ENCODE measurements at places on chromosomes 4 and X.

DNA sequence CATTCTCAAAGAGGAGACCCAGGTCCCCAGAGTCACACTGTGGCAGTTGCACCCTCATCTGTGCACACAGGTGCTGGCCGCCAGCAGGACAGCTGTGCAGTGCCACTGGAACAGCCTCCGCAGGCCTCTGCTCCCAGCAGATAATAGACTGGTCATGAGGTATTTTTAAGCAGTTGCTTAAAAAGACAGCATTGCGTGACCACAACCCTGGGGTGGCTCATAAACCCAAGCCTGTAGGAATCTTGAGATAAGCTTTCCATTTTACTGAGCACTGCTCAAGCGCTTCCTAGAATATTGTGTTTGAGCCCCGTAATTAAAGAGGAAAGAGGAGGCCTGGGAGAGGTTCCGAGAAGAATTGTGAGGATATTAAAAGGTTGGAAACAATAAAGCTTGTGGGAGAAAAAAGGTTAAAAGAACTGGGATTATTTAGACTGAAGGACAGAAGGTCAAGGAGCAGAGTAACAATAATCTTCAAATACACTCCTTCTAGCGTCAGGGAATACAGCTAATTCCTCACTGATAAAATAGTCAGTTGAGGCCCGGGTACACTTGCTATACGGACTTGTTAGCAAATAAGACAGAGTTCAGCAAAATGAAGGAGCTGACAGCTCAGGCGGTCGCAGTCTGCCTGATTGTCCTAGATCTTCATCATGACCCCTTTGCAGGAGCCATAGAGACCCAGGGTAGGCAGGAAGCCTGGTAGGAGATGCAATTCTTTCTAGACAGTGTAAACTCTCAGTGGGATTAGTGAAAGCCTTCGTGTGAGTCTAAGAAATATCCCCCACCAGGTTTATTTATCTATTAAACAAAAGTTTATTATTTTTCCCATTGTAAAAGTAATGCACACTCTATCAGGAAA lies 86.2 kb upstream of the KIT start:
- DNase-seq: no peak

DNA sequence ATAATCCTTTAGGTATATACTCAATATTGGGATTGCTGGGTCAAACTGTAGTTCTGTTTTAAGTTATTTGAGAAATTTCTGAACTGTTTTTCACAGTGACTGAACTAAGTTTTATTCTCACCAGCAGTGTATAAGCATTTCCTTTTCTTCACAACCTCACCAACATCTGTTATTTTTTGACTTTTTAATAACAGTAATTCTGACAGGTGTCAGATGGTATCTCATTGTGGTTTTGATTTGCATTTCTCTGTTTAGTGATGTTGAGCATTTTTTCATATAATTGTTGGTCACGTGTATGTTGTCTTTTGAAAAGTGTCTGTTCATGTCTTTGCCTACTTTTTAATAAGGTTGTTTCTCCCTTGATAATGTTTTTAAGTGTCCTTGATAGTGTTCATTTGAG lies 112.6 kb downstream of the LINC00632 start:
- no peak for DNase-seq

GRCh38 chr4:101831816-101832215 lies 41.3 kb downstream of the BANK1 start:
- no peak for DNase-seq

DNA sequence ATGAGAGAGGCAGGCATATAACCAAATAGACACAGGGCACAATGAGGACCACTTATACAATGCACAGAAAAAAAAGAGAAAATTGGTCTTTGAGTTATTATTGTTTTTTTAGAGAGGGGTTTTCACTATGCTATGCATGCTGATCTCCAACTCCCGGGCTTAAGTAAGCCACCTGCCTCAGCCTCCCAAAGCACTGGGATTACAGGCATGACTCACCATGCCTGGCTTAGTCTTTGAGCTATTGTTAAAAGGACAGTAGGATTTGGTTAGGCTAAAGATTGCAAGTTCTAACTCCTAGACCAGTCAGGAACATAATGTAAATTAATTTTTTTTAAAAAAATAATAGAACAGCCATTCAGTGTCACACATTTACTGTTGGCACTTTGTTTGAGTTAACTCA lies 340.1 kb downstream of the GPAT3 start:
- DNase-seq: no peak

DNA sequence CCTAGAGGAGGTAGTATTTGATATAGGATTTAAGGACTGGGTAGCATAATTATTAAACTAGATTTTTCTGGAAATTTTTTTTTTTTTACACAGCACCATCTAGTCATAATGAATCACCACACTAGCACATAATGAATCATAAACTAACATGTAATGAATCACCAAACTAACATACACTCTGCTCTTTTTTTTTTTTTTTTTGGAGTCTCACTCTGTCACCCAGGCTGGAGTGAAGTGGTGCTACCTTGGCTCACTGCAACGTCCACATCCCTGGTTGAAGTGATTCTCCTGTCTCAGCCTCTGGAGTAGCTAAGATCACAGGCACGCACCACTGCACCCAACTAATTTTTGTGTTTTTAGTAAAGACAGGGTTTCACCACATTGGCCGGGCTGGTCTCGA lies 92.5 kb downstream of the FAM13A start:
- DNase-seq: no peak

- DNase-seq: no peak
These were observed 49.6 kb downstream of the LAMP2 start for GRCh38 chrX:120419463-120419862.

- no peak for DNase-seq
These were observed 60.5 kb downstream of the NELFA start for GRCh38 chr4:1948232-1948631.

DNA sequence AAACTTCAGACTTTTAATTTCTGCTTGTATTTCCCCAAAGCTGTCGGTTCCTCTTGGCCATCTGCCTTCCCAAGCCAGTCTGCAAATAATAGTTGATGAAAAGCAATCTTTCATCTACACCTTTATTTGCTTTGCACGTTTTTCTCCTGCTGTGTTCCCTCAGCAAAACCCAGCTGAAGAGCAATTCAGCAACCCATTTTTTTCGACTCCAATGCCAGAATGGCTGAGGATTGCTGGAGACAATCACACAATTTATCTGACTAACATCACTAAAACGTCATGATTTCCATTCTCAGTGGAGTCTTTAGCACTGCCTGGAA lies 94.3 kb downstream of the GPRIN3 start:
- no peak for DNase-seq

- no peak for DNase-seq
These were observed 14.8 kb downstream of the HOPX start for GRCh38 chr4:56666279-56666678.

DNA sequence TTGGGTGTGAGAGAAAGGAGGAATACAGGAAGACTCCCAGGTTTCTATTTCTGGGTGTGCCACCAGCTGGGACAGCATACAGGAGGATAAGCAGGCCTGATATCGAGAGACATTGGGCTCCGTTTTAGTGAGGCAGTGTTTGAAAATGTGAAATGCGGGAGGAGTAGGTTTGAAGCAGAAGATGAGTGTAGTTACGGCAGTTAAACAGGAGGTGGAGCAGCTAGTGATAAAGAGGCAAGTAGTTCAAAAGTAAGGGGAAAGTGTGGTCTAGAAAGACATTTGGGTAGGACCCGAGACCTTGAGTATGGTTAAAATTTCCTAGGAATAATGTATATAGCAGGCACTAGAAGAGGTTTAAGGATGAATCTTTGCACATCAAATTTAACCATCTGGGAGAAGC lies 42.4 kb downstream of the DCUN1D4 start:
- DNase-seq: no peak

DNA sequence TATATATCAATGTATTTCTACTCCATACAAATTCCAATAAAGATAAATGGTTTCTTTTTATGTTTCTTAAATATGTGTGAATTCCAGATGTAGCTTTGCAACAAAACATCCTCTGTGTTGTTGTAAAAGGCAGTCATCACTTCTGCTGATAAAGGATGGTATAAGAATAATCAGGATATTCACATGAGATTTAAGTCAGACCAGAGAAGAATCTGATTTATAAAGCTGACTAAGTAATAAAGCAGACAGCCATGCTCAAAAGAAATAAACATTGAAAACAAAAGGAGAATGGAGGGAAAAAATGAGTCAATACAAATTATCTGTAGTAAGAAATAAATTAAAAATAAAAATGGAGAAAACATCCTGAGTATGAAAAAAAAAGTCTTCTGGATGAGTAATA lies 27.0 kb upstream of the SLC7A11 start:
- no peak for DNase-seq

DNA sequence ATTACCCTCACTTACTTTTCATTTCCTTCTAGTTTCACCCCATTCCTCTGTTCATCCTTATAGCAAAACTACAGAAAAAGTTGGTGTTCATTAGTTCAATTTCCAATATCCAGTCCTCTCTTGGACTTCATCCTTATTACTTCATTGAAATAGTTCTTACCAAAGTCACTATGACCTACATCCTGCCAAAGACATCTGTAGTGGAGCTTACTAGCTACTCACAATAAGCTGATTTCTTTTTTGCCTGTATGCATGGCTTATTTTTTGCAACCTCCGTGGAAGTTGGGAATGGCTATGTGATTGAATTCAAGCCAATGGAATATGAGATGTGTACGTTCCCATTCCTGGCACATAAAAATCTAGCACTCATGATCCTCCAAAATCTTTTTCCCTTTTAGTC lies 4.6 kb upstream of the CDKL2 start:
- no peak for DNase-seq

DNA sequence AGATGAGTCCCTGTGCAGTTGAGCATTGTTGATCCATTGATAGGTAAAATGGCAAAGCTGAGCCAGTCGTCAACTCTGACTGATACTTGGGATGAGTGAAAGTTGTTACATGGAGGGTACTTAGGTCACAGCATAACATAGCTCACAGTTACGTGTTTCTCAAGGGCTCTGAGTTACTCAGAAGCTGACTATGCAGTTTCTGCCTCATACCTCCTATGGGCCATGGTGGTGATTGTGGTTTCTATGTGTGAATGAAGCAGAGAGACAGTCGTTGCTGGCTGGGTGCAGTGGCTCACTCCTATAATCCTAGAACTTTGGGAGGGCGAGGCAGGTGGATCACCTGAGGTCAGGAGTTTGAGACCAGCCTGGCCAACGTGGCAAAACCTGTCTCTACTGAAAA lies 30.8 kb downstream of the FRMPD3 start:
- no peak for DNase-seq

- DNase-seq: no peak
These were observed 2.0 kb upstream of the HELT start for GRCh38 chr4:185016101-185016940.

Measured in stimulated activated CD8-positive, alpha-beta memory T cell treated with anti-CD3 and anti-CD28 coated beads, Interleukin-4, amount 100 ng/mL, for 1 hour (primary cell).